Spleen (tissue), 13 donors: ENCODE measurements at places on chromosomes 4 and X.

DNA sequence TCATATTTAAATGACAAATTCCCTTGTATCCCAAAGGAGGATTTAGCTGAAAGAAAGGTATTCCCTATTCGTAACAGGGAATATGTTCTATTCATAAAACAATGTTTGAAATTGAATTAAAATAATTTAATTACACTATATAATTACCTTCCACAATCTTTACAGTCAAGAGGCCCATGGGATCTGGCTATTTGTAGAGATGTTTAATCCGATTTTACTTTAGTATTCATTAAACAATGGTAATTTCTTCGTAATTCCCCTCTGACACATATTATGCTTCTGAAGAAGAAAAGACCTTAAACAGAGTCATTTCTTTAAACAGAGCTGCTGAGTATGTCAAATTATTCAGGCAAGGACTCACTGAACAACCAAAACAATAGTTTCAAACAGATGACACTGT lies 98.8 kb downstream of the MAGEC1 start:
- no peak for DNase-seq

DNA sequence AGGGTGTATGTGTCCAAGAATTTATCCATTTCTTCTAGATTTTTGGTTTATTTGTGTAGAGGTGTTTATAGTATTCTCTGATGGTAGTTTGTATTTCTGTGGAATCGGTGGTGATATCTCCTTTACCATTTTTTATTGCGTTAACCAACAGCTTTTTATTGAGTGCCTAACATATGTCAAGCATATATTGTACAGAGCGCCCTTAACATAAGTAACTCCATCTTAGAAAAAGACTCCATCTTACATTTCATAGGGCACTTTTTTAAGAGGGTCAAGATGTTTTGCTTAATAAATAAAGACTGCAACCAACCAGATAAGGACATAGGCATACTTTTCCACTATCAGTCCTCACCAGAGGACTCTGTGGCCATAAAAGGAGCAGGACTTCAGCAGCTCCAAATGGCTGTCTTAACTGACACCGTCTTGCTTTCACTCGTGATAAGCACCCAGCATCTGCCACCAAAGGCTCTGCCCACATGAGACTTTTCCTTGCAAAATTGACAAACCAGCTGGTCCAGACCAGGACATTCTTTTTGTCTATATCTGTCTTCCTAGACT lies 75.0 kb downstream of the HS6ST2 start:
- DNase-seq: no peak

- no peak for DNase-seq
These were observed 49.6 kb downstream of the PROM1 start for GRCh38 chr4:16034010-16034748.

GRCh38 chr4:185541251-185541727 lies 6.0 kb upstream of the PDLIM3 start:
- DNase-seq: no peak

GRCh38 chr4:11287055-11287454 lies 141.6 kb downstream of the HS3ST1 start:
- DNase-seq: no peak

- DNase-seq: no peak
These were observed 115.2 kb upstream of the LNX1 start for GRCh38 chr4:53706422-53707032.

GRCh38 chrX:143635915-143636314 lies at the start of gene SLITRK4:
Gene SLITRK4, minus strand, starts transcription at chrX:143636101. Its CDS starts 4,993 bp downstream, at chrX:143631108.
- DNase-seq: no peak

DNA sequence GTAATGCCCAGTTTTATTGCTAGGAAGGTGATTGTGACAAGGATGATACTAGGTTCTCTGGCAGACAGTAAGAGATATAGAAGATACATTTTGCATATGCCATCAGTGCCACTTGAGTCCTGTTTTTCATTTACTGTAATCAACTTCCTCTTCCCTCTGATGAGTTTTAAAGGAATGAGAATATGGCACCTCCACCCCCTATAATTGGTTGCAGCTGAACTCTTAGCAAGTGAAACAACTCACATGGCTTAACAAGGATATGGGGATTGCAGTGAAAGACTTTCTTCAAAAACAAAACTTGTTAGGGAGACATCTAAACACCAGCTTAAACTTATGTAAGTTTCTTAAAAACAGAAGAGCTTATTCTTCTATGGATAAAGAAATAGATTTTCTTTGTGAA lies 90.0 kb downstream of the AREG start:
- DNase-seq: no peak

GRCh38 chr4:141240671-141241070 lies 20.0 kb downstream of the ZNF330 start:
- no peak for DNase-seq

DNA sequence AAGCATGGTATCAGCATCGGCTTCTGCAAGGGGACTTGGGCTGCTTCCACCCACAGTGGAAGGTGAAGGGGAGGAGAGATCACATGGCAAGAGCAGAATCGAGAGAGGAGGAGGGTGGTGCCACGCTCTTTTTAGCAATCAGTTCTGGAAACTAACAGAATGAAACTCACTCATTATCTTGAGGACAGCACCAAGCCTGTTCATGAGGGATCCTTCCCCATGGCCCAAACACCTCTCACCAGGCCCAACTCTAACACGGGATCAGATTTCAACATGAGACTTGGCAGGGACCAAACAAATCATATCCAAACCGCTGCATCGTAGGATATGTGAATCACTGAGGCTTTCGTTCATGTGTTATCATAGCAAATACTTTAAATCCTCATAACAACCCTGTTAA lies 125.5 kb downstream of the GPC3 start:
- DNase-seq: no peak

GRCh38 chr4:128244379-128244778 lies 43.2 kb downstream of the PGRMC2 start:
- no peak for DNase-seq

GRCh38 chr4:109999585-109999912 lies 86.9 kb downstream of the EGF start:
- DNase-seq: no peak

DNA sequence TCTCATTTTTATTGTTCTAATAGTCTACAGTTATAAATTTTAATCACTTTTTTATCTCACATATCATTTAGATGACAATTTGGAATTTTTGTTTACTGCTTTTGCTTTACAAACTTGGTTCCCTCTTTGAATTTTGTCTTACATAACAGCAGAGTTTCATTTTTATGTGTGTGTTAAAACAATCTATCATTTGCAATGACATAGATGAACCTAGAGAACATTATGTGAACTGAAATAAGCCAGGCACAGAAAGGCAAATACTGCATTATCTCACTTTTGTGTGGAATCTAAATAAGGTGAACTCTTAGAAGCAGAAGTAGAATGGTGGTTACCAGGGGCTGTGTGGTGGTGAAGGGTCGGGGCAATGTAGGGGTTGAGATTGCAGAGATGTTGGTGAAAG lies 170.7 kb downstream of the GASK1B start:
- no peak for DNase-seq

- DNase-seq: no peak
These were observed 70.3 kb downstream of the SHOX start for GRCh38 chrX:700936-701335.

DNA sequence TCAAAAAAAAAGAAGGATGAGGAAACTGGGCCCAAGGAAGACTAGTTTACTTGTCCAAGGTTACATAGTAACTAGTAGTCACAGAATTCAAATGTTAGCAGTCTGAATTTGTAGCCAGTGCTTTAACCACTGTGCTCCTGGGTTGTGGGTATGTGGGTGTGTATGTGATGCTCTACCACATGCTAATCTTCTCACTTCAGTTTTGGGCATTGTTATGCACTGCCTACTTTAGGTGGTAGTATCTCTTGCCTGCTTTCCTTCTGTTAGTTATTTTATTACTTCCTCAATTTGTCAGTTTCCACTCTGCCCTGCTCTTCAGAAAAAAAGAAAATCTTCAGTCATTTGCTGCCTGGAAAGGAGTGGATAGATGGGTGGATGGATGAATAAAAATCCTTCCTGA lies 219.2 kb downstream of the RPA4 start:
- DNase-seq: no peak

GRCh38 chrX:12378253-12378652 lies 240.0 kb downstream of the FRMPD4 start:
- DNase-seq: no peak

DNA sequence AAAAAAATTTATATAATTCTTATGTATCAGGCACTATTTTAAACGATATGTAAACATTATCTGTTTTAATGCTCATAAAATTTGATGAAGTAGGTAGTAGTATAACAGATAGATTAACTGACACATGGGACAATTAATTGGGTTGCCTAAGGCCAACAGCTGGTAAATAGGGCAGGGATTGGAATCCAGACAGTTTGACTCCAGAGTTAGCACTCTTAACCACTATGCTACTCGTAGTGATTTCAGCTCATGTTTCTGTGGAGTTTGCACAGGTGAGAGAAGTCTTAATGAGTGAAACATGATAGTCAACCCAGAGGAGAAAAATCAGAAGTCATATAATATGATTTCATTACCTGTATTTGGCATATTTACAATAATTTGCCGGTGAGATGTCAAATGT lies 126.0 kb upstream of the WDFY3 start:
- no peak for DNase-seq

- no peak for DNase-seq
These were observed 75.5 kb upstream of the IRS4 start for GRCh38 chrX:108811891-108812290.

DNA sequence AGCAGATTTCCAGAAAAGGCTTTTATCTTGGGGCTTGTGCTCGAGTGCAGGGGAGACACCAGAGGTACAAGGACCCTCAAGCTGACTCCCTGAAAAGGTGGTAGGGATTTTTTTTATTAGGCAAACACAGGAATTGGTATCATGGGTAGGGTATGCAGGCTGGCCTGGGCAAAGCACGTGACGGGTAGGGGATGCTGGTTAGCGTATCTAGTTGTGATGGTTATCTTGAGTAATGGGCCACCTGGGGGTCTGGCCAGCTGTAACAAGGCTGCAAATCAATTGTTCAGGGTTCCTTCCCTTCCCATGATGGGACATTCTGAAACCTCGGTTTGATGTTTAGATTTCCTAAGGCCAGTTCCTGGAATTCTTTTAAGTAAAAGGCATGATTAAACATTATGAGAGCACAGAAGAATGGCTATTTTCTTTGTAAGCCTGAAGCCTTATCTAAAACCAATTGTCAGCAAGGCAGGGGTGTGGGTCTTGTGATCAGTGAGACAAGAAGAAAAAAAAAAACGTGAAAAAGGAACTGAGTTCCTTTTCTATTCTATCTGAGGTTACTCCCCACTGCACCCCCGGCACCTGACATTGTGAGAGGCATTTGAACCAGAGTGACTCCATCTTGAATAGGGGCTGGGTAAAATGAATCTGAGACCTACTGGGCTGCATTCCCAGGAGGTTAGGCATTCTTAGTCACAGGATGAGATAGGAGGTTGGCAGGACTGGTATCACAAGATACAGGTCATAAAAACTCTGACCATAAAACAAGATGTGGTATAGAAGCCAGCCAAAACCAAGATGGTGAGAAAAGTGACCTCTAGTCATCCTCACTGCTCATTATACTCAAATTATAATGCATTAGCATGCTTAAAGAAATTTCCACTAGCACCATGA lies 64.2 kb upstream of the S100G start:
- DNase-seq: no peak
